ENCODE measurements at places on chromosomes 11 and 22.

DNA sequence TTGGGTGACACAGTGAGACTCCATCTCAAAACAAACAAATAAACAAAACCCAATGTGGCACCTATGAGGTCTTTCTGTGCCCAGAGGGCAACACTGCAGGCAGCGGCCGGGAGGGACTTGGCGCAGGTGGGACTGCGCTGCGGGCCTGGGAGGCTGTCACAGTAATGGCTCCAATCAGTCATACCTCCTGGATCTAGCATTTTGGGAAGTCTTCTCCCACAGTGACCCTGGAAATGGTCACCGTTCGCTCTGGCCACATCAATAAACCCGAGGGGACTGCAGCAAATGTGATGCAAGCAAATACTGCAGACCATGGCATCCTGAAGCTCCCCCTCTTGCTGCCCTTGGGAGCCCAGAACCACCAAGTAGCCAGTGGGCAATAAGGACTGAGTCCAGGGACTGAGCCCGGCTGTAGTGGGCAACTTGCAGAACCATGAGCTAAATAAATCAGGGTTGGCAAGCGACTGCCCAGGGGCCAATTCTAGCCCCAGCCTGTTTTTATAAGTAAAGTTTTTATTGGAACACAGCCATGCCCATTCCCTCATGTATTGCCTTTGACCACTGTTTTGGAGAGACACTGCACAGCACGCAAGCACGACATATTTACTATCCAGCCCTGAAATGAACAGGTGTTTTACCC is 15.4 kb downstream of the SHANK2 start:
- no peak for DNase-seq

GRCh38 chr22:46536537-46537224 is 739 bp downstream of the CELSR1 start:
- DNase-seq = no peak

- no peak for DNase-seq
Measured at GRCh38 chr22:49657275-49657973, 170.2 kb downstream of the BRD1 start.

GRCh38 chr11:73429121-73429750 is 53.0 kb downstream of the RELT start:
- DNase-seq = no peak
